ENCODE measurements at places on chromosomes 1 and 21.
A peak's percentile ranks its signal among the peaks of the same experiment; 100 is the strongest.

DNA sequence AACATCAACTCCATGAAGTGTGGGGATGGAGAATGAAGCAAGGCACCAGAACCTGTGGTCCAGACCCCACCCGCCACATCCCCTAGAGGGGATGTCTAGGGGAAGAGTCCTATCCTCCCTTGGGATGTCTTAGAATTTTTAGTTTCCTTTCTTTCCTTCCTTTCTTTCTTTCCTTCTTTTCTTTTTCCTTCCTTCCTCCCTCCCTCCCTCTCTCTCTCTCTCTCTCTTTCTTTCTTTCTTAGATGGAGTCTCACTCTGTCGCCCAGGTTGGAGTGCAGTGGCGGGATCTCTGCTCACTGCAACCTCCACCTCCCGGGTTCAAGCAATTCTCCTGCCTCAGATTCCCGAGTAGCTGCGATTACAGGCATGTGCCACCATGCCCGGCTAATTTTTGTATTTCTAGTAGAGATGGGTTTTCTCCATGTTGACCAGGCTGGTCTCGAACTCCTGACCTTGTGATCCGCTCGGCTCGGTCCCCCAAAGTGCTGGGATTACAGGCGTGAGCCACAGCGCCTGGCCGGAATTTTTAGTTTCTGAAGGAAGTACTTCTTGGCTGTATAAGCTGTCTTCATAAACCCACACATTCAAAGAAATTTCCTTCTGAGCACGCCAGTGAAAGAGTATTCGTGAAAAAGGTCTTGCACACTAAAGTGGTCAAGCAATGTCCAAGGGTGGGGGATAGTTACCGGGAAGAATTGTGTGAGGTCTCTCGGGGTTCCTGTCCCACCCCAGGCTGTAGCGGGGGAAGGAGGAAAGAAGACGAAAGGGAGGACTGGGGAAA, 20.8 kb upstream of the LEFTY2 start:
- no peak for DNase-seq

DNA sequence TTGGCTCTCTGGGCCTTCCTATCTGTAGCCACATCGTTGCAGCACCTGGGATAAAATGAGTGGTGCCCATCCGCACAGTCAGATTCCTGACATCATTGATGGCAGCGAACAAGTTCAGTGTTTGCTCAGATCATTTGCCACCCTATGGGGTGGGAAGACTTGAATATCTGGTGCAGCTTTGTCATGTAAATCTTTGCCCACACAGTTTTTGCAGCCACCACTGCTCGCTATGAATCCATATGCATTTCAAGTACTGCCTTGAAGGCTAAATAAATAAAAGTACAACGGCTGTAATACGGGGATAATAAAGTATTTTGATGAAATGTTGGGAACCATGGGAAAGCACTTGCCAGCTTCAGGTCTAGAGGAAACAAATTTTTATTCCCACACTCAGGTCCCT, 56.3 kb upstream of the COA6 start:
- no peak for DNase-seq

- DNase-seq, result no peak
Observed at GRCh38 chr1:230138561-230139239, 71.7 kb downstream of the GALNT2 start.

DNA sequence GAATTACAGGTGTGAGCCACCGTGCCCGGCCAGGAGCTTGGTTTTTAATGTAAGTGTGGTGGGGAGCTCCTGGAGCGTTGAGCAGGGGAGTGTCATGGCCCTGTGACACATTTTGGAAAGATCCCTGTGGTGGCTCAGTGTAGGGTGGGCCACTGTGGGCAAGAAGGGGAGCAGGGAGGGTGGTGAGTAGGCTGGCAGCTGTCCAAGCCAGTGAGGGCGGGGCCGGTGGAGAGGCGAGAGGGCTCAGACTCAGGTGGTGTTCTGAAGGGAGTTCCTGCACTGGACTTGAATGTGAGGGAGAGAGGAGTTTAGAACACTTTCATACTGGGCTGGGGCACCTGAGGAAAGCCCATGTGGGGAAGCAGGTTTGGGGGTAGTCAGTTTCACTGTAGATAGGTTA, 3.1 kb upstream of the EVA1B start:
- no peak for DNase-seq

DNA sequence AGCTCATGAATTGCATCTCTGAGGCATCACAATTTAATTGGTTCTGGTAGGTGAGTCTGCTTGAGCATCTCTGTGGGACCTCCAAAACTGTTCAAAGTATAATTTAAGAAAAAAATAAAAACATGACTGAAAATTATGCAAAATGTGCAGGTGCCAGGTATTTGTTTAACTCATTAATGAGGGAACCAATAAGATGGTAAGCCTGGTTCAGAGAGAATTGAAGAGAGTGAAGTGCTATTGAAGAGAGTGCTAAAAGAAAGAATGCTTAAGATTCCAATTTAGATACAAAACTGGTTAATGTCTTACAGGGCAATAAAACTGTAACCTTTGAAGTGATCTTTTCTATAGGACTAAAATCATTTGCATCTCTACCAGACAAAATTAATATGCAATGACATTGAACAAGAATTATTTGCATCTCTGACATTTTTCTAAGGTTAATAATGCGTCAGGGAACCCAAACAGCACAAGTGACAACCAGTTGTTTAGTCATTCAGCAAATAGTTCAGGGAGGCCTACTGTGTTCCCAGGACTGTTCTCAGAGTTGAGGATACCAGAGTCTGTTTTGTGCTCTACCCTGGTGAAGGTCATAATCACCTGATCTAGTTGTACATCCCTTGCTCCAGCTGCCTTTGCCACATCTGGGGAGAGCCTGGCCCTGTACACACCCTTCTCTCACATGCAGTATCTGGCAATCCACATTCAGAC, 183.5 kb downstream of the PATJ start:
- no peak for DNase-seq

DNA sequence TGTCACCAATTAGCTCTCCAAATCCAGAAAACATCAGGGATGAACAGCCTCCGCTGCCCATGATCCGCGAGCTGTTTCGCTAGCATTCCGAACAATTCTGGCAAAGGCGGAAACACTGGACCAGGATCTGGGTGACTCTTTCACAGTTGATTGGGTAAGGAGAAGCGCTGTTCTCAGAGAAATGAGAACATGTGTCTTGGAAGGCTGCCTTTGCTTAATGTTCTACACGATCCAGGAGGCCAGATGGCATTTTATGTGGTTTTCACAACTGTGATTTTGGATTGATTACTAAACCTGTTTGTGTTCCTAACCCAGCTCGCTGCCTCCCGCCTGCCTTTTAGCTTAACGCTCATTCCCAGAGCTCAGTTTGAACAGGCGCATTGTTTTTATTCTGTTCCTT, 144.0 kb downstream of the KIF26B start:
- no peak for DNase-seq

- peak; percentile 65 for DNase-seq
Observed at GRCh38 chr1:95041491-95042165, 31.1 kb downstream of the ALG14 start.

- DNase-seq, result no peak
Observed at GRCh38 chr1:15681349-15682292, 2.5 kb upstream of the PLEKHM2 start.

GRCh38 chr1:77594366-77595112, 87.9 kb downstream of the ZZZ3 start:
- DNase-seq, result no peak

- DNase-seq, result no peak
Observed at GRCh38 chr21:31236528-31236927, 107.5 kb downstream of the TIAM1 start.

DNA sequence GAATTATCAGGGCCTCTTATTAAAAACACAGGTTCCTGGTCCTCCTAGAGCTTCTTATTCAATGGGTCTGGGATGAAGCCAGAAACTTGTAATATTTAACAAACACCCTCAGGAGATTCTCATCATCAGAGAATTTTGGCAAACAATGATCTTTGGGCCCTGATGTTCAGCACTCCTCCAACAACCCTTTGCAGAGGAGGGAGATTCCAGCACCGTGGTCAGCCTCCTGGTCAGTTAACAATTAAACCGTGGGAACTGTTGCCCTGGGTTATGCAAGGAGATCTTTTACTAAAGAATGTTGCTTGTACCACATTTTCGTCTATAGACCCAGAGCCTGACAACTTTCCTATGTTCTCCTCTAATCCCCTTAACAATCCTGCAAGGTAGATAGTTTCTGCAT, 294.4 kb downstream of the PLPP3 start:
- no peak for DNase-seq

GRCh38 chr1:27598902-27599528, 4.9 kb downstream of the AHDC1 start:
- DNase-seq, result peak; percentile 32

DNA sequence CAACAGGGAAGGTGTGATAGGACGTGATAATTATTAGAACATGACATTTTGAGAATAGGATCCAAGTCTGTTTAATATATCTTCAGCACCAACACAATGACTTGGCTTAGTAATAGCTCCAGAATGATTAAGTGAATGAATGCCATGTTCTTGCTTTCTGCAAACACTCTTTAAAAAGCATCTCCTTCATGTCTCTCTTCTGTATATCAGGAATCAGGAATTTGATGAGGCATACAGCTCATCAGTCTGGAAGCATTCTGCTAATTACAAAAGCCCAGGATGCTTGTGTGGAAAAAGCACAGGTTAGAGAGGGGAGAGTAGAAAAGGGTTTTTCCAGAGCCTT, 113.0 kb upstream of the ZNF648 start:
- DNase-seq, result no peak

DNA sequence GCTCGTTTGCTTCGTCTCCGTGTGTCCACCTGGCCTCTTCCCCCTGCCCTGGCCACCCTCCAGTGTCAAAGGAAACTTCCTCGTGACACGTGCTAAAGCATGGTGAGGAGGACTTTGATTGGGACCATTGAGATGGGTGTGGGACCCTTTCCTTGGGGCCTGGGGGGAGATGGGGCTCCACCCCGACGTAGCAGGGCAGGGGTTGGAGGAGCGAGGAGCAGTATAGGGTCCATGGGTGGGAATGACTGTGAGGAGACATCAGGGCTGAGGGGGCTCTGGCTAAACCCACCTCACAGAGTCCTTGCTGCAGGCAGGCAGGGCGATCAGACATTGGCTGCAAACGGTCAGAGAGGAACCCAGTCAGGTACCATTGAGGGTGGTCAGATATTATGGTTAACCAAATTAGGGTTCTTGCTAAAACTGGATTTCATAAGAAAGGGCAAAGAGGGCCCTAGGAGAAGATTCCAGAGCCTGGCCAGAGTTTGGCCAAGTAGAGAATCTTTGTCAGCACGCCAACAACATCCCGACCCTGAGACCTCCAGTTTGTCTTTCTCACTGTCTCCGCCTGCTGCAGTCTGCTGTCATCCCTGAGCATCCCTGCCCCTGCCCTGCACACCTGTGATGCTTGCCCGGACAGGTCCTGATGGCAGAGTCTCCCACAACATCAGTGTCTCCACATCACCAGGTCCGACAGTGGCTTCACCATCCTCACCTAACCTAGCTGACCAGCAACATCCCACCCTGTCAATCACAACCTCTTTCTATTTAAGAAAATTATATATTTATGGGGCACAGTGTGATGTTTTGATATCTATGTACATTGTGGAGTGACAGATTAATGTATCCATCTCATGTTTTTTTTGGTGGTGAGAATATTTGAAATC, 8.0 kb downstream of the RNF187 start:
- no peak for DNase-seq

DNA sequence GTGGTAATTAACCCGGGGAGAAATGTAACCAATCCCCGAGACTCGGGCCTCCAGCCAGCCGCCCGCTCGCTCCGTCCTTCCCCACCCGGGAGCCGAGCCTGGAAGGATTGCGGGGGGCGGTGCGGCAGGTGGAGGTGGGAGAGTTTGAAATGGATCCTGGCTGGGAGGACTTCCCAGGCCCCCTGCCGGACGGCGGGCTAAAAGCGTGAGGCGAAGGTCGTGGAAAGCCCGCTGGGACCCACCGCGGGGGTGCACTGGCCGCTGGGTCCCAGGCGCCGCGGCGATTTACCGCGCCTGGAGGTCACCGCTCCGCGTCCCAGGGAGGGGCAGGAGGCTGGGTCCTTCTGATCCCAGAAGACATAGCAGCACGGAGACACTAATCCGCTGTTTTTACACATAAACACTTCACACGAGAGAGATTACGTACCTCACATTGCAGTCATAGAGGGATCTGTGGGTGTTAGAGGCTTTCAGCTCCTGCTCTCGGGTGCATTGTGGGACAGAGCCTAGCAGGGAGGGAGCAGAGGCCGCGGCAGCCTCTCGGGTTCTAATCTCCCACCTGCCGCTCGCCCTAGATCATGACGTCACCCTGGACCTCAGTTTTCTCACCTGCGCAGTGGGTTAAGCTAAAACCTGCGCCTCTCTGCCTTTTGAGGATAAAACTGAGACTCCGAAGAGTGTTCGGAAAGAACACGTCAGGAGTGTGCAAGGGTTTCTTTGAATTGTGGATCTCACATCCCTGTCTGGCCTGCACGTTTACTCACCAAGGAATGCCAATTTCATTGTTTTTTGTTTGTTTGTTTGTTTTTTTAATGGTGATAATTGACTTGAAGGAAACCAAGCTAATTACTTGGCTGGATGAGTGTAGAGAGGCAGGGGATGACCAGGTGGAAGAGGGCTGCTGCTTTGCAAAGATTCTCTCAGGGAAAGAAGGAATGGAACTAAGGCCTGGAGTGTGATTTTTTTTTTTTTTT, 17.1 kb upstream of the TMEM9 start:
- peak; percentile 73 for DNase-seq

GRCh38 chr1:159266832-159267231, 35.3 kb upstream of the FCER1A start:
- DNase-seq, result no peak

- DNase-seq, result no peak
Observed at GRCh38 chr1:8189931-8190483, 127.9 kb upstream of the SLC45A1 start.

DNA sequence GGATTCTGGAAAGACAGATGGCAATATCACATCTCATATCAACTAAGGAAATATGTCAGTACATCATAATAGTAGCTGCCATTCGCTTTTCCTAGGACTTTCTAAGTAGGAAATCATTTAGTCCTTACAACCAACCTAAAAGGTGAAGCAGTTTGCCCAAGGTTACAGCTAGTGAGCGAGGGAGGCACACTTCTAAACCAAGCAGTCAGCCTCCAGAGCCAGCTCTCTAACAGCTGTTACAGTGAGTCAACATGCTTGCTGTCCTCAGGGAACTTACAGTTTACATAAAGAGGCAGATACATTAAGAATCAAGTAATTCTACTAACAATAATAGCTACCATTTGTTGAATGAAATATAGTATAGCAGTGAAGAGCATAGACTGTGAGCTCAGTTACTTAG, 57.1 kb downstream of the GIPC2 start:
- DNase-seq, result no peak

DNA sequence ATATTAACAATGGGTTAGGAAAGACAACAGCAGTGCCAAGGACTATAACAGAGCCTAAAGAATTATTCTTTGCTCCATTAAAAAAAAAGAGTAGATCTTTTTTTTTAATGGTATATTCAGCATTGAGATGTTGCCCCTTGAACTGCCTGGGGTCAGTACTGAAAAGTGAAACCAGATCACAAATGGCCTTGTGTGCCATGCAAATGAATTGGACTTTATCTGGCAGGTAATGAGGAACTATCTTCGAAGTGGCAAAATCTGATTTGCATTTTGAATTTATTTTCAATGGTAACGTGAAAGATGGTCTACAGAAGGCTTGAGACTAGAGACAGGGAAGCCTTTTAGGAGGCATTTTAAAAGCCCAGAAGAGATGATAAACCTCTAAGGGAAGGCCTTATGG, 21.4 kb upstream of the PKN2 start:
- no peak for DNase-seq
